ENCODE measurements at places on chromosomes 5 and 9.

DNA sequence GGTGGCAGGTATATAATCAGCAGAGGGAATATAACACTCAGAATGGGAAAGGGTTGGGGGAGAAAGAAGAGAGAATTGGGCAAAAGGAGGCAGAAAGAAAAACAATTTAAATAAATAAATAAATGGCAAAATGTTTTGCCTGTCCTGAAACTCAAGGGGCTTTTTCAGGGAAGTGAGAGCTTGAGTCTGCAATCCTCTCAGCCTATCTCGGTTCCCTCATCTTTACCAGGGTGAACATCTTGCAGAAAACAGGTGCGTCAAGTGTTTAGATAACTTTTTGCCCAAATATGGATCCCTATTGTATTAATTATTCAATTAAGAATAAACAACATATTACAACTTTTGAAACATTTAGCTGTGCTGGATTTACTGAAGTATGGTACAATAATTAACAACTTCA is 343.0 kb upstream of the EDIL3 start:
- no peak for DNase-seq

- DNase-seq: no peak
Observed at GRCh38 chr9:136693490-136694162, 6.4 kb upstream of the AGPAT2 start.

GRCh38 chr5:99129768-99130501 is 201.1 kb upstream of the CHD1 start:
- DNase-seq: no peak

- DNase-seq: peak; percentile 83
Observed at GRCh38 chr9:16030528-16031185, 477.8 kb downstream of the CCDC171 start.

DNA sequence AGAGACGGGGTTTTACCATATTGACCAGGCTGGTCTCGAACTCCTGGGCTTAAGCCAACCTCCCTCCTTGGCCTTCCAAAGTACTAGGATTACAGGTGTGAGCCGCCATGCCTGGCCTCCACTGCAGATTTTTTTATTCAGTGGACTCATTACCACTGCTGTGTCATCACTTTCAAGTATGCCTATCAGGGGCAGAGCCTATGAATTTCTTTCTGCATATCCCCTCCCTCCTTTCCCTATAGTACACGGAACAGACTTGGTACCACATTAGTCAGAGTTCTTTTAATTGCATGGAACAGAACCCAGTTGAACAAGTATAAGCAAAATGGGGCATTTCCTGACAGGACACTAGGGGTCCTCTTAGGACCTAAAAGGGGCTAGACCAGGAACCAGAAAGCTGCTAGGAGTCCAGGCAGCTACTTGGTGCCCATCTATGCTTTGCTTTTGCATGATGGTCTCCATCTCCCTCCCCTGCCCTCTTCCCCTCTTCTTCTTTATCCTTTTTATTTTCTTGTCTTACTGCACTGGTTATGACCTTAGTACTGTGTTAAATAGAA is 5.8 kb downstream of the BSPRY start:
- DNase-seq: no peak

DNA sequence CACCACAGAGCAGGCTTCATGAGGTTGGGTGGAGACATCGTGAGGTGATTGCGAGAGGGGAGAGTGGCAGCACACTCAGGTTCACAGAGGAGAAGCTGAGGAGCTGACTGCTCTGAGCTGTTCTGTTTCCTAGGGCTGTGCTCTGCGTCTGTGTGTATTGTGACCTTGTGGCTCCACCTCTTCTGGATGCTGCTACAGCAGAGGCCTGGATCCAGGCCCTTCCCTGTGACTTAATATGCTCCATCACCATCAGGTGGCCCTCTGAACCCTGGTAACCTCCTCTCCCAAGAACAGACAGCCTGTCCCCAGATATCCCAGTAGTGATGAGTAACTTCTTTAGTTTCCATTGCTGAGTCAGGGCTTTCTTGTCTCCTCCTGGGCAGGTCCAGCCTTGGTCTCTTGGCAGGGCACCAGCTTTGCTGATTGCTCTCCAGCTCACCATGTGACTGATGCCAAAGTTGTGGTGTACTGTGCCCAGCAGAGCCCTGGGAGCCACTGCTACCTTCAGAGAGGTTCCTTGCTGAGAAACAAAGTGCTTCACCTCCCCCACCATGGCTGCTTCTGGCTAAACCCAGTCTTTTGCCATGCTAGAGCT is 212.8 kb upstream of the CHD1 start:
- no peak for DNase-seq

Data from HS-27A (cell line).